ENCODE measurements at places on chromosomes 1 and 21.

DNA sequence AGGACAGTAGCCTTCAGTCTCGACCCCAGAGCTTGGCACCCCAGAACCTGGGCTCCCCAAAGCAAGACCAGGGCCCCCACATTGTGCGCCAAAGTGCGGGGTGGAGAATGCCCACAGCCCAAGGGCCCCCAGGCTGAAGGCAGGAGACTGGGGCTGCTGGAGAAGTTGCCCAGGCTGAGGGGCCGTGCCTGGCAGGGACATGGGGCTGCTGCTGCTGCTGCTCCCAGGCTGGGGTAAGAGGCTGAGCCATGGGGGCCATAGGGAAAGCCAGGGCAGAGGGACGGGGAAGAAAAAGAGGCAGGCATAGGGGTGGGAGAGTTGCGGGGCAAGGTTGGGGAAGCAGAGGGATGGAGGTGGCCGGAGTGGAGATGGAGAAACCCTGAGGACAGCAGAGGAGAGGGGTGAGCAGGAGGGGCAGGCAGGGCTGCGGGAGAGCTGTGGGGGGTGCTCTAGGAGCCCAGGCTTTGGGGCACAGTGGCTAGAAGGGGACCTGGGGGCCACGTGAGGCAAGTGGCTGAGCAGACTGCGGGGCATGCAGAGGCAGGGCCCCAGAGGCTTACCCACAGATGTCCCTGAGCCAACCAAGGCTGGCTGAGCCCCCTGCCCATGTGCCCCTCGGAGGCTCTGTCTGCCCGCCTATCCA lies 18.9 kb downstream of the SLC27A3 start:
- no peak for DNase-seq

- peak; percentile 12 for DNase-seq
These were observed 56.0 kb downstream of the ITSN1 start for GRCh38 chr21:33698087-33698860.

DNA sequence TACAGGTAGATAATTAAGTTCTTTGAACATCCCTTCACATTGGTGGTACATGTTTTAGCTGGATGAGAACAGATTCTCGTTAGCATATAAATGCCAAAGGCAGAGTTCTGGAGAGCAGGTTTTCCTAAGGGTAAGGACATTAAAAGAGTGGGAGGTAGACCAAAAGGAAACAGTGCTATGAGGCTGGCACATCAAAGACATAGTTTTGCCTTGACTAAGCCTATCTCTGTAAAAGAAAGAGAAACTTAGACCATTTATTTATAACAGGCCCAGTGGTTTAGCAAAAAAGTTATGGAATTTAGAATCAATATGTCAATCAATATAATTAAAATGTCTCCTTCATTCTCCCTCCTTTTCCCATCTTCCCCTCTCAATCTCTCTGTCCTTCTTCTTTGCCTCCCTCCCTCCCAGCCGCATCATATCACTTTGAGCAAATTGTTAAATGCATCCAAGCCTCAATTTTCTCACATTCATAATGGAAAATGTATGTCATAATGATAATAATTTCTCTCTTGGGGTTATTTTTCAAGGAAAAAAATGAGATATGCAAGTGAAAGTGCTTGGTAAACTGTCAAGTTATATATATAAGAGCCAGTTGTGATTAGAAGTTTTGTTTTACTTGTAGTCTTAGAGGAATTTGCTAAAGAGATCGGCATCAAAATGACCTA lies 209.9 kb upstream of the SGIP1 start:
- DNase-seq: no peak

DNA sequence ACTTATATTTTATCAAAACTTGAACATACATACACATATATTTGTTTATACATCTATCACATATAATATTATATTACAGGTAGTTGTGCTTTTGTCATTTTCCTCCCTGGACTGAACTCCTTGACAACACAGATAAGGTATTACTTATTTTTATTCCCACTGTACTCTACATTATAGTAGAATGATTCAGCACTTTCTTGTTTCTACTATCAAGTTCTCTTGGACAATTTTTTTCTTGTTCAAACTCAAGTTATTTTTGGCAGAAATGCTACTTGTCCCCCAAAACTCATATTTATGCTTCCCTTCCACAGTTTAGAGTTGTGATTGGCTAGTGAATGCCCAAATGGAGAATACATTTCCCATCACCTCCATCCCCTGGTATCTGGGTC lies 10.8 kb upstream of the PTPRC start:
- DNase-seq: no peak

DNA sequence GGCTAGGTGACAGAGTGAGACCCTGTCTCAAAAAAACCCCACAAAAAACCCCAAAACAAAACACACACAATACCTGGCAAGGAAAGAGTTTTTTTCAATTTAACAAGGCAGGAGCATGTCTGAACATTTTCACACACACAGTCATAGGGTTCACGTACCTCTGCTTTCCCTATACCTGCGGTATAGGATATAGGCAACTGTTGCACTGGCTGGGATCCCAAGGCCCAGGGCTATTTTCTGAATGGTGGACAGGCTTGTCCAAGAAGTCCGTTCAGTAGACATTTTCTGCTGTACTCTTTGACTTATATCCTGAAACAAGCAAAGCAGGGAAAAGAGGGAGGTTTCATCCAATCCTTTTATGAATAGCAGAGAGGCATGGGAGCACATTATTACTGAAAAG lies 7.6 kb downstream of the TDRKH start:
- peak; percentile 24 for DNase-seq

DNA sequence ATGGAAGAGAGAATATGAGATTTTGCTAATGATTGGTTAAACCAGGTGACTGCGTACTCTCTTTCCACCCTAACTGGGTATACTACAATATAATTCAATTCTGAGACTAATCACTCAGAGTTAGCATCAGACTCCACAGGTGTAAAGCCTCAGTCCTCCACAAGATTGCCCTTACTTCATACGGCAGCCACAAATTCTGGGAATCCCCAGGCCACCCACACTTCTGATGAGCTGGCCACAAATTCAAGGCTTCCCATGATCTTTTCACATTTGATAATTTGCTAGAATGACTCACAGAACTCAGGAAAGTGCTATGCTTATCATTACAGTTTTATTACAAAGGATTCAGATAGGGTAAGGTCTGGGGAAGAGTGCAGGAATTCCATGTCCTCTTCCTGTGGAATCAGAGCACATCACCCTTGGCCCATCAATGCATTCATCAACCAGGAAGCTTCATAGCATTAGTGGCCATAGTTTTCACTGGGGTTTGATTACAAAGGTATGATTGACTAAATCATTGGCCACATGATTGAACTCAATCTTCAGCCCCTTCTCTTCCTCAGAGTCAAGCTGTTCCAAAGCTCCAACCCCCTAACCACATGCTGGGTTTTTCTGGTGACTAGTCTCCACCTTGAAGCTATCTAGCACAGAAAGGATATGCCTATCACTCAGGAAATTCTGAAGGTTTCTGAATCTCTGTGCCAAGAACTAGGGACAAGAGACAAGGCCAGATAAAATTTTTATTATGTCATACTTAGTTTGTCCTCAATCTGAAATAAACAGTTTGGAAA lies 131.7 kb downstream of the HHIPL2 start:
- DNase-seq: peak; percentile 23

- DNase-seq: no peak
These were observed 82.1 kb upstream of the ARHGAP29 start for GRCh38 chr1:94319319-94320102.

- no peak for DNase-seq
These were observed 301.0 kb downstream of the RWDD3 start for GRCh38 chr1:95534985-95535384.

DNA sequence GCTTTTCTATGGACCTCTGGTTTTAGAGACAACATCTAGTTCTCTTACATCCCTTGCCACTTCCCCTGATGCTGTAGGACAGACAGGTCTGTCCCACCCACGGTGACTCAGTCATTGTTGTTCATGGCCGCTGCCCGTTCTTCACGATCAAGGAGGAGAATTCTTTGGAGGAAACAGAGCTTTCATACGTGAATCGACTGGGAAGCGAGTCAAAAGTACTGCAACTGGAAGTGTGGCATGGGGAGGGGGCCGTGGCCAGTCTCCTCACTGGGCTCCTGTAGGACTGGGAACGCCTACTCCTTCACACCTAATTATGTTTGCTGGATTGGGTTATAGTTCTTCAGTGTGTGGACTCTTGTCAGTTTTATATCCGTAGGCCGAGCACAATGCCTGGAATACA lies 4.4 kb upstream of the SLC37A1 start:
- DNase-seq: no peak

DNA sequence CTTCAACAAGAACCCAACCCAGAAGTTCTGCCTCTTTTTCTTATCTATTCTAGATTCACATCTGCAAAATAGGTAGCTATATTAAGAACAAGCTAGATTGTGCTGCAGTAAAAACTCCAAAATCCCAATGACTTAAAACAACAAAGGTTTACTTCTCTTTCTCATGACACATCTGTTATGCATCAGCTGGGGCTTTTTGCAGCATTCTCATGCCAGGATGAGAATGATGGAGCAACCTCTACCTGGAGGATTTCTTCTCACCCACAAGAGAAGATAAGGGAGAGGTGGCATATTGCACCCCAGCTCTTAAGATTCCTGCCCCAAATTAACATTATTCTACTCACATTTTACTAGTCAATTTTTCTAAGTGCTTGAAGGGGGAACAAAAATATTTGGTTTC lies 152.3 kb upstream of the SPAG17 start:
- DNase-seq: peak; percentile 74

GRCh38 chr1:210434223-210434622 lies 105.5 kb downstream of the HHAT start:
- DNase-seq: no peak

GRCh38 chr1:6497215-6497866 lies 5.9 kb upstream of the PLEKHG5 start:
- peak; percentile 63 for DNase-seq

DNA sequence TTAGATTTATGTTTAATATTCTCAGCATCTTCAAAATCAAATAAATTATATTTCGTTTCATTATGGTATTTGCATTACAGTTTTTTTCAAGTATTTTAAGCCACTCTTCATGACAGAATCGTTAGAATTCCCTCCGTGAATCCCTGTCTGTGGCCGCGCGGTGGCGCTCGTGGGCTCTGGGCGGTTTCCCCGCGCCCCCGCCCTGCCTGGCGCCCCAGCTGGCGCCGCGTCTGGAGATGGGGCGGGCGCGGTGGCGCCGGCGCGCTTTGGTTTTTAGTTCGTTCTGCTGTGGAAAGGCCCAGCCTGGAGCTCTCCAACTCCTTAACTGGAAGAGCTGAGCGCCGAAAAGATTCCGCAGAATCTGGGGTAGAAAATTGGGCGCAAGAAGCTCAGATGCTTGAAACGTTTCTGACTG lies 25.7 kb downstream of the PRMT2 start:
- peak; percentile 43 for DNase-seq

- DNase-seq: peak; percentile 46
These were observed 6.2 kb downstream of the FAM131C start for GRCh38 chr1:16067127-16067768.

DNA sequence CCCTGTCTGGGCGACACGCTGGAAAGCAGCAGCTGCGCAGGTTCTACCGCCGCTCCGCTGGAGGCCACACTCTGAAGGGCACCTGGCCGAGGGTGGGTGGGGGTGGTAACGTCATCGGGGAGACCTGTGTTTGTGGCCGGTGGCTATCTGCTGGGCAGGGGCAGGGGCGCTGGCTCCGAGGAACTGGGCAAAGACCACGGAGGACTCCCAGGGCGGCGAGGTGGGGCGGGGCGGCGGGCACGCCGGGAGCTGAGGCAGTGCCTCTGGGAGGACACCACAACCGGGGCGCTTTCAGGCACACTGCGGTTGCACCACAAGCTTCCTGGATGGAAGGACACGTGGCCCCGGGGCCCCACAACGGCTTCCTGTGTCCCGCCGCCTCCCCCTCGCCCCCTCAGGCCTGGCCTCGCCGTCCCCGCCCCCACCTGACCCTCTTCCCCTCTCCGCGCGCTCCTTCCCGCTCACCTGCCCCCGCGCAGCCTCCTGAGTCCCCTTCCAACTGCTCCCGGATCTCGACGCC lies 3.3 kb upstream of the DENND2D start:
- DNase-seq: peak; percentile 30

GRCh38 chr21:42097274-42097673 lies 26.2 kb downstream of the UMODL1 start:
- no peak for DNase-seq

GRCh38 chr1:46558141-46558963 lies 6.9 kb upstream of the KNCN start:
- DNase-seq: no peak

- DNase-seq: no peak
These were observed 23.2 kb downstream of the FUBP1 start for GRCh38 chr1:77955709-77956108.

- DNase-seq: peak; percentile 31
These were observed 58.3 kb upstream of the SDC3 start for GRCh38 chr1:30966690-30967369.

DNA sequence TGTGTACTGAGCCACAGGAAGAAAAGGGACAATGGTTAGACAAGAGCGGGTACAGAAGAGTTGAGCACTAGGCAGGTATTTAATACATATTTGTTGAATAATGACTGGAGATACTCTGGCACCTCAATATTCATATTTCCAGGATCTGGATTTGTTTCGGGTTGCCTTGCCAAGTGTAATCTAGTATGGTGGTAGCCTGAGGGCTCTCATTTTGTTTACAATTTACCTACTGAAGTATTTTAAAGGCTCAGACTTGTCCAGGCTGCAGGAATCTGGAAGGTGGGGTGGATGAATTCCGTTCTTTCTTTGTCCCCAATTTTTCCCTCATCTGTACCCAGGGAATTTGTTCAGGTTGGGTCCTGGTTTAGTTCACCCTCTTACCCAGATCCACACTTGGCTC lies 95.0 kb downstream of the CACHD1 start:
- no peak for DNase-seq

GRCh38 chr1:36400825-36401601 lies 3.3 kb upstream of the LSM10 start:
- no peak for DNase-seq

Data from mammary epithelial cell (primary cell).